T-helper 17 cell (primary cell): ENCODE measurements at places on chromosomes 11 and 22. TPM values are rescaled to one million over a fixed set of nuclear protein-coding genes. Genes with fewer than 3 reads are reported as not detected.
A peak's percentile ranks its signal among the peaks of the same experiment; 100 is the strongest.

- H3K4me1 ChIP-seq = peaks cover 2% of the 10 kb centered on the region
- DNase-seq = no peak
- H3K4me3 ChIP-seq = no peak overlapping the region
- peaks cover 7% of the 10 kb centered on the region for H3K36me3 ChIP-seq
- H3K27me3 ChIP-seq = peaks cover 76% of the 10 kb centered on the region
- no peak overlapping the region for H3K27ac ChIP-seq
Observed at GRCh38 chr22:32335471-32335870, 22.2 kb upstream of the RFPL3 start.

ACRV1 gene
- total RNA-seq = not detected

GRCh38 chr11:61545921-61546320, 35.0 kb downstream of the SYT7 start:
- H3K27ac ChIP-seq = no peak overlapping the region
- peaks cover 6% of the 10 kb centered on the region for H3K4me1 ChIP-seq
- peaks cover 40% of the 10 kb centered on the region for H3K27me3 ChIP-seq

RCE1 gene
- 36.2 TPM for total RNA-seq

DNA sequence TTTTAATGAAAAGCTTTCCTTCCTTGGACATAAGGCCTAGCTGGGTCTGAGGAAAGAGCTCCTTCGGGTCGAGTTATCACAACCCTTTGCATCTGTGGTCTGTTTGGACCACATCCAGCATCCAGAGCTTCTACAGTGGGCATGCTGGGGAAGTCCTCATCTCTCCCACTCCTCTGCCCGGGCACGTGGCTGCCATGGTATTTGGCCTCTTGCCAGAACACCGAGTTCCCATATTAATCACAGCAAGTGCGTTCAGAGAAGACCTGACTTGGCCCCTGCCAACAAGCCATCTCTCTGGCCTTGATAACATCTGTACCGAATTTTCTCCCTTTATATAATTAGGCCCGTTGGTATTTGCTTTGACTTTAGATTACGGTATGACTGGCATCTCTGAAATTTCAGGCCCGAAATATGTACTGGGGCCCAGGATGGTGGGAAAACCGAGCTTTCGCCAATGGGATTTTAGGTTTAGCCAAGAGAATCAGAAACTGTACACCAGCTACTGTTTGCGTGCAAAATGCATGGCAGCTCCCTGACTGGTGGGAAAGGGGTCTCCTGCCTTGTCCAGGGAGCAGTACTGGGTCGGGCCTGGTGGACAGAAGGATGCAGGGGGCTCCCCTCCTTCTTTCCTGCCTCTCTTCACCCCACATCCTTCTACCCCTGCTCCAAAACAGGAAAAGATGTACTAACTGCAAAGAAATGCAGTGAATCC, 90.0 kb downstream of the MICAL2 start:
- DNase-seq = no peak
- no peaks in the 10 kb centered on the region for H3K27me3 ChIP-seq
- peak overlapping the region; percentile 61 for H3K4me3 ChIP-seq
- H3K27ac ChIP-seq = peak overlapping the region; percentile 100
- peaks cover 2% of the 10 kb centered on the region for H3K36me3 ChIP-seq

TTC38 gene
- total RNA-seq = 7.1 TPM

DNA sequence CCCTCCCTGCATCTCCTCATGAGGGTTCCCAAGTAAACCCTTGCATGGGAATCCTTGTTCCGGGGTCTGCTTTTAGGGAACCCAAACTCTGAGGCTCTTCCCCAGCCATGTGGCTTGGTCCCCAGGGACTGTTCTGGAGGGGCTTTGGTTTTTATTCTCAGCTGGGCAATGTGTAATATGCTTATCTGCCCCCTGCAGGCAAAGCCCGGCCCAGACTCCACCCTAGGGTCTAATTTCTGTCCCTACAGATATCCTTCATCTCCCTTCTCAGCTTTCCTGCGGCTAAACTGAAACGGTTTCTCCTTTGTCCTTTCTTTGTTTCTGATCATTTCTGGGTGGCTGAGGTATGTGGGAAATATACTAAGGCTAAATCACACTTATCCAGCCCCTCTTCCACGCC, 37.1 kb downstream of the TST start:
- peaks cover 8% of the 10 kb centered on the region for H3K4me1 ChIP-seq
- no peak for DNase-seq
- peaks cover 22% of the 10 kb centered on the region for H3K27me3 ChIP-seq

GRCh38 chr22:39493759-39494158, 8.3 kb upstream of the MIEF1 start:
- H3K27me3 ChIP-seq = peaks cover 6% of the 10 kb centered on the region
- no peaks in the 10 kb centered on the region for H3K36me3 ChIP-seq
- H3K4me3 ChIP-seq = no peak overlapping the region
- H3K27ac ChIP-seq = no peak overlapping the region
